Right hindlimb (tissue), 1 donor: ENCODE measurements at places on chromosomes 2 and 18.

DNA sequence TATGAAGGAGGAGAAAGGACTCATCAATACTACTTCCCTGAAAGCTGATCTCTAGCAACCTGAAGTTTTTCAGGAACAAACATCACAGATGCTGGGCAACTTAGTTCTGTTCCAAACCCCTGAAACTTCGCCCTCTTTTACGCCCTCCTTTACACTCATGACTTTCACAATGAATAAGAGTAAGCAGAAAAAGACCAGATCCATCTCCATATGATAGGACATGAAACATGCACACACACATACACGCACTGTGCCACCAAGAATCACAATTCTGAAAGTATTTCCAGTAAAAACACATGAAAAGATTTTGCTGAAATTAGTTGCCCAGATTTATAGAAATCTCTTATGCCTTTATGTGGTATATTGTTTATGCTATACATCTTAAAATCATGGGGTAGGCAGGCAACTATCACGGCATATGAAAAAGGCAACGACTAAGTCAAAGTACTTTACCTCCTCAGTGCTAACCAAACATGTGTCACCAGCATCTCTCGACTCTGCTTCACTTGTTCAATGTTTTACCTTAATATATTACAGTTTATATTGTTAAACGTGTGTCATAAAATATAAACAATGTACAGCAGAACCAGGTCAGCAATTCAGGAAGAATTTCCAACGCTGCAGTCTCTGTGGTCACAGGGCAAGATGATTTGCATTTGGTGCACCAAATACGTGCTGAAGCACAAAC lies 47.8 kb downstream of the NHEJ1 start:
- no peak for DNase-seq

DNA sequence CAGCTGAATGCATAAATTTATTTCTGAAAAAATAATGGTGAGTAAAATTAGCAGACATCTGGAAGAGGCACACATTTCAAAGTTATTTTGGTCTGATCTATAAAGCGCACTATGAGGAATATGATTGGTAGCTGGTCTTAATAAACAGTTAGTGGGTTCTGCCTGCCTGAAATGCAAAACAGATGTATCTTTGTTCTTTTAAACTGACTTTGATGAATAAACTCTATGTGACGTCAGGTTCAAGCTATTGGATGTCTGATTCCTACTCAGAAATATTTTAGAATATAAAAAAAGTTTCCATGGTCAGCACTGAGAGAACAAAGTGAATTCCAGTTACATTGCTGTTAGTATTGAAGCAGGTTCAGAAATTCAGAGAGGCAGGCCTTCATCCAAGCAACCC lies 136.4 kb downstream of the TPGS2 start:
- no peak for DNase-seq

DNA sequence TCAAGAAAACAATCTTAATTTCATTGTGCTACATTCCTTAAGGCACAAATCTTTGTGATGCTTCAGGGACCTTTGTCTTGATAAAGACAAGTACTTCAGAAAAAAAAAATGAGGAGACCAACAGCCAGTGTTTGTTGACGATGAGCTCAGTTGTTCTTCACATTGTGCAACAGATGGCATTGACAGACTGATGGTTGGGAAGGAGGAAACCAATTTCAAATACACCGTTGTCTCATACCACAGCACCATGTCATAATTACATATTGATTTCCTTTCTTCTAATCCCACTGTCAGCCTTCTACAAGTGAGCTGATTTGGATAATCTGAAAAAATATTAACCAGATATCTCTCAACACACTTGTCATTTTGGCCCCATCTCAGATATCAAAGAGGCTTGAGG lies 53.7 kb upstream of the GRB14 start:
- no peak for DNase-seq

DNA sequence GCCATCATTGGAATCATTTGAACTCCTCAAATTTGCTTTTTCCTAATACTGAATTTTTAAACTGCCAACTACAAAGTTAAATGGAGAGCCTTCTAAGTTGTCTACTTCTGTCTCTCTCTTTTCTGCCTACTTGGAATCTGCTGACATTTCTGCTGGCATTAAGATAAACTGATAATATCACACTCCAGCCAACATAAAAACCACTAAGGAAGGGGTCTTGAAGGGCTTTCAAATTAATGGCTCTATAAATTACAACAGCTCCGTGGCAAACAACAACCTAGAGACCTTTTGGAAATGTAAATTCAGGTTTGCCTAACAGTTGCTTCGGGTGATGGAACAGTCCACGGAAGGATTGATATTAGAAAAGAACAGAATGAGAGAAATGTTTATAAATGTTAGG lies 12.1 kb downstream of the ALPP start:
- DNase-seq, result no peak

DNA sequence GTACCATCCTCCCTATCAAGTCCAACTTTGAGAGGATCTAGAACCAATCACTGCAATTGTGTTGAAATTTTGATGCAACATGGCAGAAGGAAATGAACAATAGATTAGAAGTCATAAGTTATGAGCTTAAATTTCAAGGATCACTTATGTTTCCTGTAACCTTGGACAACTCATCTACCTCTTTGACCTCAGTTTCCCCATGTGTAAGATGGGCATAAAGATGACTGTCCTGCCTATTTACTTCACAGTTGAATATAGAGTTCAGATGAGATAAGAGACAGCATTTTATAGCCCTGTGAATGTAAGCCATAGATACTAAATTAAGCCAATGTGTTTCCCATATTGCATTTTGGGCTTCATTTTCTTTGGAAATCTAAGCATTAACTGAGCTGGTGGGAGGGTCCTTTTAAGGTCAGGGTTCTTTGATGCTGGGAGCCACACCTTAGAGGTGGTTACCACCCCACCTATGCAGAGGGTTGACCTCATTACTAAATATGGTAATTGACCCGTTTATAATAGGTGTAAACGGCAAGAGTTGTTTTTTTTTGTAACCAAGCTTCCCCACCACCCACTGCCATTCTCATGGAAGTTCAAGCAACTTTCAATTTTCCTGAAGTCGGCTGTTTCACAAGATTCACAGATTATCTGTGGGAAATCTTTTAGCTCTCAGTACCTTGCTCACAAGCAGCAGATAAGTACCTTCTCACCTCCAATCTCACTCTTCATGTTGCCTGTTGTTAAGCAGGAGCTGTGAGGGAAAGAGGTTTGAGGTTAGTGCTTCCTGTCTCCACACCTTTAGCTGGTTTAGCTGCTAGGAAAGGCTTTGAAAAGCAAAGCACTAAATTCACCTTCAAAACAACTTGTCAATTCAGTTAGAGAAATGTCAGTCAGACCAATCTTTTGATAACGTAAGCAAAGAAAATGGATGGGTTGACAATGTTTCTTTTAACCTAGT lies 13.3 kb downstream of the CD28 start:
- no peak for DNase-seq

GRCh38 chr18:6934859-6935258 lies 182.7 kb downstream of the LAMA1 start:
- DNase-seq, result no peak

DNA sequence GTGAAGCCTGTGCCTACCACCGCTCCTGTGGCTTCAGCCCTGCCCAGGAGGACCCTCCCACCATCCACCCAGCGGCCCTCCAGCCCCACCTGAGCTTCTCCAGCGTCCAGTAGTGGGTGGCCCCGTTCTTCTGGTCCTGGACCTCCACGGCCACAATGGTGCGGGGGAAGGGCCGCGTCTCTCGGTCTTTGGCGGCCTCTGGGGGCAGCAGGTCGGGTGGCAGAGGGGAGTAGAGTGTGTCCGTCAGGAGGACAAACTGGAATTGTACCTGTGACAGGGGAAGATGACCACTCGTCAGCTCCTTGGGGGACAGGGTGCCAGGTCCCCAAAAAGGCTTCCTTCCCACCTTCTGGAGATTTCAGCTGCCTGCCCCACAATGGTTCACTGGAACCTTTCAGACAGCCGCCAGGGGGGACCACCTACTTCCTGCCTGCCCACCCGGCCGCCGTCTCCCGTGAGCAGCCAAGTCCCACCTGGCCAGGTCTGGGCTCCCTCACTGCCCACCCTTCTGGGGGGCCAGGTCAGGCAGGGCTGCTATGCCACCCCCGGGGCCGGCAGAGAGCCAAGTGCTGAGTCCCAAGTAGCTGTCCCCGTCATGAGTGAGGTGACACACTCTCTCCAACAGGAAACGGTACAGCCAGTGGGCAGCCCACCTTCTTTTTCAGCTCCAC lies 59.3 kb downstream of the KIF1A start:
- DNase-seq, result no peak
